CD4-positive, alpha-beta T cell (primary cell): ENCODE measurements at places on chromosomes 12 and 14.

DNA sequence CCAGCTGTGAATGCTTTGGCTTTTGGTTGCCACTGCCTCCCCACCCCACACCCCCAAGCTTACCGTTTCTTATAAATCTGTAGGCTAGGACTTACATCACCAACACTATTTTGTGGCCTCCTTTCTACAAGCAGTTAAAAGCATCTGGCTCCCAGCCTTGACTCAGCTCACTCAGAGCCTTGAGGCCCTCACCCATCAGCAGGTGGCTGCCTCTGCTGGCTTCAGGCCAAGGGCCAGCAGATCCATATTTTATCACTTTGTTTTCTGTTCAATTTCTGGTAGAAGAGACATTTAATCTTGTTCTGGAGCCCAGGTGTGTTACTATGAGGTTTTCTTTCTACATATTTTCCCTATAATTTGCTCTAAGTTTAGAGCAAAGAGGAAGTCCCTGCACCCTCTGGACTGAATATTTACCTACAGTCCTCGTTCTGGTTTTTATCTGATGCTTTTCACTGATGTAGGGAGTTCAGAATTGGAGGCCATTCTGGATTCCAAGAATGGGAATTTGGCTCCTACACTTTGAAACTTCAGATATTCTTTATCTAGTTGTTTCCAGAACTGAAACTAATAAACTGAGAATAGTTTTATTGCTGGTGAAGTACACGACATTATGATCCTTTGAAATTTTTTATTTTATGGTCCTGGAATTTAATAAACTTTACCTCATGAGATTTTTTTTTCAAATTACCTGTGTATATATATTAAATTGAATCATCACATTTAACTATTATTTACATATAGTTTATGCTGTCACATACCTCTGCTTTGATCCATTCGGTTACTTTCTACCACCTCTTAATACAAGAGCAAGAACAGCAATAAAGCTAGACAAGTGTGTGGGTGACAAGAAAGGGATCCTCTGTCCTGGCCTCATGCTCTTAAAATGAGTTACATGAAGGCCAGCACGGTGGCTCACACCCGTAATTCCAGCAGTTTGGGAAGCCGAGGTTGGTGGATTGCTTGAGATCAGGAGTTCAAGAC is 22.2 kb downstream of the PLBD1 start:
- DNase-seq = no peak

GRCh38 chr14:93078870-93079269 is 36.9 kb downstream of the ITPK1 start:
- no peak for DNase-seq

DNA sequence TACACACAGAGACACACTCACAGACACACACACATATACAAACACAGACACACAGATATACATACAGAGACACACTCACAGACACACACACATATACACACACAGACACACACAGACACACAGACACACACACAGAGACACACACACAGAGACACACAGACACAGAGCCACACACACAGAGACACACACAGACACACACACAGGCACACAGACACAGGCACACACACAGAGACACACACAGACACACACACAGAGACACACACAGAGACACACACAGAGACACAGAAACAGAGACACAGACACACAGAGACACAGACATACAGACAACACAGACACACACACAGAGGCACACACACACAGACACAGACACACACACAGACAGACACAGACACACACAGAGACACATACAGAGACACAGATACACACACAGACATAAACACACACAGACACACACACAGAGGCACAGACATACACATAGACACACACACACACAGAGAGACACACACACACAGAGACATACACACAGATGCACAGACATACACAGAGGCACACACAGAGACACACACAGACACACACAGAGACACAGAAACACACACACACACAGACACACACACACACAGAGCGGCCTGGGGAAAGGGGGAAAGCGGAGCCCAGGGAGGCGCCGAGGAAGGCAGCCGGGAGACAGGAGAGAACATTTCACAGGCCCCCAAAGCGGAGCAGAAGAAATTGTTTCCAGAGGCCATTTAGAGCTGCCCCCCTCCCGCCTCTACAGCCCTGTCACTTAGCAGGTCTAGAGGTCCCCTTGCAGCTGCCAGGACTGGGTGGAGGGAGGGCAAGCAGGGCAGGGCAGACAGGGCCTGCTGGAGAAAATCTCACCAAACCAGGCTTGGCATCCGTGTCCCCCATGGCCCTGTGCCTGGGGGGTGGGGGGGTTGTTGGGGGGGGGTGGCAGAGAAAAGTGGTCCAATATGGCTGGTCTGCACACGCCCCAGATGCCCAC is 38.9 kb downstream of the SERPINA3 start:
- DNase-seq = no peak

DNA sequence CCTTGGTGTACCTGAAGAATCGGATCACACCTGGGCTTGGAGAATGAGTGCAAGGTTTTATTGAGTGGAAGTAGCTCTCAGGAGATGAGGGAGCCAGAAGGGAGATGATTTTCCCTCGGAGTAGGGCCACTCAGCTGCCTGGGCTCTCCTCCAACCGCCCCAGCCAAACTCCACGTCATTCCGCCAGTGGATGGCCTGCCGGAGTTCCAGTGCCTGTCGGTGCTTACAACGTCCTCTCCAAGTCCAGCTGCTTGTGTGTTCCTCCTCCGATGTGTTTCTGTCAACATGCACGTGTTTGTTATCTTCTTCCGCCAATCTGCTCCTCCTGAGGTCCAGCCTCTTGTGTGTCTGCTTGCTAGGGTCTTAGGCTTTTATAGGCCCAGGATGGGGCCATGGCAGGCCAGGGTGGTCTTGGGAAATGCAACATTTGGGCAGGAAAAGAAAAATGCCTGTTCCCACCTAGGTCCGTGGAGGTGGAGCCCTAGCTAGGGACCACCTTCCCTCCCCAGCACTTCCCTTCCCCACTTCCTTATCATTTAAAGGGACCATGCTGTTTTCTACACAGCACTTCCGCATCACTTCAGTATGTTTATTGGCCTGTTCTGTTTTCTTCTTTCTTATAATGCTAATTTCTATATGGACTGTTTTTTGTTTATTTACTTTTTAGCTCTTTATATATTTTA is 343.2 kb downstream of the PDZRN4 start:
- no peak for DNase-seq

GRCh38 chr12:92118826-92119536 is 26.7 kb downstream of the BTG1 start:
- DNase-seq = no peak

- no peak for DNase-seq
Measured at GRCh38 chr12:38417101-38417500, 100.5 kb downstream of the ALG10B start.

GRCh38 chr14:63508033-63508432 is 35.1 kb downstream of the PPP2R5E start:
- no peak for DNase-seq

DNA sequence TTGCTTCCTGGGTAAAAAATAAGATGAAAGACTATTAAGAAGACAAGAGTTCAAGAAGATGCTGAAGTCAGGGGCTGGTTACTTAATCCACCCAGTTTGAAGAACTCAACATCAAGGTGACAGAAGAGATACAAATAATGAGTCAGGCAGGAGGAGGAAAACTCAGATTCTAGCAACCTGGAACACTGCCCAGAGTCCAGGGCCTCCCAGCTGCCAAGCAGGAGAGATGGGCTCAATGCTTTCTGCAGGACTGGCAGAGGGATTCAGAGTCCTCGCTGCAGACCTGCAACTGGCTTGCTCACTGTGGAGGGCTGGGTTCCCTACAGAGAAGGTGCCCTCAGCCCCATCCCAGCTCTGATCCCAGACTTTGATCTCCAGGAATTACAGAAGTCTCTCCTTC is 28.6 kb upstream of the CEBPE start:
- no peak for DNase-seq

DNA sequence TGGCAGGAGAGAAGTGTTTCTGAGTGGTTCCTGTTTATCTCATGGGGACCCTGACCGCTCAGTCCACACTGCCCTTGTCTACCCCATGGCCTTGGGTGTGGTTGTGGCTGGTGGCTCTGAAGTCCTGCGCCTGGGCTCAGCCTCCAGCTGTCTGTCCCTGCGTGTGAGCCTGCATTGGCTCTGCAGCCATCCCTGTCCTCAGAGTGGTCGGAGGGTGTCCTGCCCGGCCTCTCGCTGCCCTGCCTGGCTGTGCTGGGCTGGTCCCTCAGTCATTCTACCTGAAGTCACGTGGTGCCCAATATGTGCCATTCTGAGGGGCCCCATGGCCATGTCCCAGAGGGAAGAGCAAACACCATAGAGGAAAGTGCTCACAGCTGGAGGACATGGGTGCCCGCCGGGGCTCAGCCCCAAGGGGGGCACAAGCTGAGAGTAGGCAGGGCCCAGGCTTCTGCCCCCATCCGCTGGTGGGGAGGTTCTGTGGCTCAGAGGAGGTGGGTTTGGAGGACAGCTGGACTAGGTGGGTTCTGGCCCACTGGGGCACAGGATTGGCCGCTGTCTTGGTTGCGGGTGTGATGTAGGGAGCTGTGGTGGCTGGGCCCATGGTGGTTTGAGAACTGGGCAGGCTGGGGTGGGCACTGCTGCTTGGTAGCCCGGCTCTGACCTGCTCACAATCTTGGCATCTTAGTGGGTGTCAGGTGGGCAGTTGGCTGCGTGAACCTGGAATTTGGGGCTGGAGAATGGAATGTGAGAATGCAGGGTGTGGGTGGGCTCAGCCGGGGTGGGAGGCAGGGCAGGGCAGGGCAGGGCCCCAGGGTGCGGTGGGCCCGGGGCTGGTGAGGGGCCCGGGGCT is 11.6 kb downstream of the TEDC1 start:
- DNase-seq = no peak

DNA sequence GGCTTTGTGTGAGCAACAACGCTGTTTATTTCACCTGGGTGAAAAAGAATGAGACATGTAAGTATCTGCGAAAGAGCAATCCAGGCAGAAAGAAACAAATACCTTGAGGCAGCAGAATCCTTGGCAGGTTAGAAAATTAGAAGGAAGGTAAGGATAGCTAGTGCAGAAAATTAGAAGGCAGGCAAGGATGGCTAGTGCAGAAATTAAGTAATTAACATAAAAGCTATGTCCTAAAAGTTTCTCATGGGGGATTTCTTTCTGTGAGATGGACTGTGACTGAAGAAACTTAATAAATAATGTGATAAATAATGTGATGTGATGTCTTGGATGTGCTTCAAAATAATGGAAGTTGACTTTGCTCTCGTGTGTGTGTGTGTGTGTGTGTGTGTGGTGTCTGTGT is 9.9 kb upstream of the TRIP11 start:
- no peak for DNase-seq

- no peak for DNase-seq
Measured at GRCh38 chr12:63994704-63995103, 150.2 kb downstream of the SRGAP1 start.

DNA sequence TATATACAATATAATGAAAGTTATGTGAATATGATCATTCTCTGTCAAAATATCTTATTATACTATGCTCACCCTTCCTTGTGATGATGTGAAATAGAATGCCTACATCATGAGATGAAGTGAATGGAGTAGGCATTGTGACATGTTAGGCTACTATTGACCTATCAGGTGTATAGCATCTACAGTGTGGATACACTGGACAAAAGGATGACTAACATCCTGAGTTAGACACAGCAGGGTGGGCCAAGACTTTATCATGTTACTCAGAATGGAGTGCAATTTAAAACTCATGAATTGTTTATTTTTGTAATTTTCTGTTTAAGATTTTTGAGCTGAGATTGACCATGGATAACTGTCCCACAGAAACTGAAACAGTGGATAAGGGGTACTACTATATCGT is 53.4 kb upstream of the NAV3 start:
- no peak for DNase-seq

GRCh38 chr14:93207468-93208308 is 632 bp downstream of the UBR7 start:
- peak; percentile 27 for DNase-seq
